Stimulated activated CD4-positive, alpha-beta T cell treated with anti-CD3 and anti-CD28 coated beads, TNF-alpha, amount 100 ng/mL, for 4 hours (primary cell): ENCODE measurements at places on chromosomes 6 and 20.

DNA sequence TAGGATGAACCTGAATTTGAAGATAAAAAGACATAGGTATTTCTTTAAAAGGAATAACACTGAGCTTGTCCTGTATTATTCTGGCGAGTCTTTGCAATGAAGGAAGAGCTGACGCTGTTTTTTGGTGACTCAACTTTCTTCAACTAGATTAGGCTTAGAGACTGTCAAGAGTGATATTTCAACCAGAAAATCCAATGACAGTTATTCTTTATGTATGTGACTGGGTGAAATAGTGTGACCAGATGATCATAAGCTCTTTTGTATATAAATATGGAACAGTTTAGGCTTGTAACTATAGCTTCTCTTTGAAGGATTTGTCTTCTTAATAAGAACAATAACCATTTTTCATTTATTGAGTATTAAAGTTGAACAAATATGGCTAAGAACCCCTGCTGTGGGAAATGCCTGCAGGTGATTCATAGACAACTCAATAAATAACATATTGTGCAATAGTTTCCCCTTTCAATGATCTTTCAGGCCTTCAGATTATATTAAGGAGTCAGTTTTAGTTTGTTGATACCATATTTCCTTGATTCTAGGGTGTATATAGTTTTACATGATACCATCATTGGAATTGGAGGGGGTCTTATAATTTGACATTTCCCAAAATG, 265.6 kb upstream of the JAG1 start:
- DNase-seq = no peak

DNA sequence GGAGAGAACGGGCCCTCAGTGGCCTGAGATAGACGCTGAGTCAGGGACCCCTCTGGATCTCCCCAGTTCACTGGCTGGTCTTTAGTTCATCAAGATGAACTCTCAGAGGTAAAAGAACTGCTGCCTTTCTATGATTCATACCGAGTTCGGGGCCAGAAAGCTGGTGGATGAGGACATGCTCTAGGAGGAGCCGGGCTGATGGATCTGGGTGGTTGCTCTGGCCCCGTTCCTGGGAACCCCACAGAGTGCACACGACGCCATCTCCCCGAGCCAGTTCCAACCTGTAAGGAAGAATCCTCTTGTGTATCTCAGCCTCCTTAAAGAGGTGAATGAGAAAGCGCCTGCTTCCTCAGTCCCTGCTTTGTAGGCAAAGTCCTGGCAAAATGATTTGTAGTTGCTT, 142.6 kb upstream of the PDE10A start:
- DNase-seq = no peak

- no peak for DNase-seq
Observed at GRCh38 chr6:246352-246751, 45.9 kb upstream of the DUSP22 start.

GRCh38 chr6:139981768-139982181, 607.3 kb upstream of the CITED2 start:
- DNase-seq = no peak

DNA sequence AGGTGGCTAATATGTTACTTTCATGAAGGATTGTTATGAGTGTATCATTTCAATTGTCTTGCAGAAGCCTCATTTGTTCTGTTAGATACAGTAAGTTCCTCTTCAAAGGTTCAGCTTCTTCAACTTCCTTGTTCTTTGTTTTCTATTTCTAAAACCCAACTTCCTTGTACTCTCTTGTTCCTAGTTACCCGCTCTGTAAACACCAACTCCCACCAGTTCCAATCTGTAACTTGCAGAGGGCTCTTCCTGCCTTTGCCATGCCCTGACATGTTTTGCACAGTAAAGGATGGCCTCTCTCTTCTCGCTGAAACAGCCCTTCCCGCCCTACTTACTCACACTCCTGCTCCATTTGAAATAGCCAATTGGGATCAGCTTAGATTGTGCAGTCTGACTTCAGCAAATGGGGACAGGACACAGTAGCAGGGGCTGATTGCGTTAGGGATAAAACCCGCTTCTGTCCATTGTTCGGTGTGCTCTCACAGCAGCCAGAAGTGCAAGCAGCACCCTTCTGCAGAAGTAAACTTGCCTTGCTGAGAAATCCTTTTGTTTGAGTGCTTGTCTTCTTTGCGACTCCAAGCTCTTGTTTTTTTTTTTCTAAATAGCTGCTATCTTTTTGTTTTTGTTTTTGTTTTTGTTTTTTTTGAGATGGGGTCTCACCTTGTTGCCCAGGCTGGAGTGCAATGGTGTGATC, 45.9 kb upstream of the POU5F1 start:
- no peak for DNase-seq
